ENCODE measurements at places on chromosomes 2 and 18. TPM values are rescaled to one million over a fixed set of nuclear protein-coding genes. Genes with fewer than 3 reads are reported as not detected.

Gene PCARE
- not detected for total RNA-seq

Gene SULT1C2
- 11.2 TPM for total RNA-seq

GRCh38 chr2:201642086-201642578, 1.2 kb downstream of the TMEM237 start:
- DNase-seq = no peak

DNA sequence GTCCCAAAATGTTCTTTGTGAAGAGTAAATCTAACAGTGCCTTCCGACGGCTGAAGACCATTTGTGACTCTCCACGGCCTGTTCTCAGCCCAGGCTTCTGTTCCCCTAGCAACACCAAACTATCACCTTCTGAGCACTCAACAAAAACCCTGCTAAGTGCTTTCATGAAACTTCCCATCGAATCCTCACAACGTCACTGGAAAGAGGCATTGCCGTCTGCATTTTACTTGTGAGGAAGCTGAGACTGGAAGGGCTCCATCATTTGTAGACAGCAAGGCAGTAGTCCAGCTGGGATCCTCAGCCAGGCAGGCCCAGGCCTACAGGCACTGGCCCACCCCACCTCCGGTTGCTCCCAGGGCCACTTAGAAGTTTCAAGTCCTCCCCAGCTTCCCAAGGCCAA, 97.8 kb upstream of the POU3F3 start:
- DNase-seq = no peak

- DNase-seq = no peak
These were observed 117.7 kb downstream of the RBMS1 start for GRCh38 chr2:160375802-160376469.

GRCh38 chr2:48574353-48575287, 43.0 kb upstream of the GTF2A1L start:
- DNase-seq = no peak

Measured in thyroid gland (tissue), 4 donors.